RWPE2 (cell line): ENCODE measurements at places on chromosomes 13 and 19.

- no peak for DNase-seq
Observed at GRCh38 chr13:97948041-97948440, 5.4 kb upstream of the IPO5 start.

DNA sequence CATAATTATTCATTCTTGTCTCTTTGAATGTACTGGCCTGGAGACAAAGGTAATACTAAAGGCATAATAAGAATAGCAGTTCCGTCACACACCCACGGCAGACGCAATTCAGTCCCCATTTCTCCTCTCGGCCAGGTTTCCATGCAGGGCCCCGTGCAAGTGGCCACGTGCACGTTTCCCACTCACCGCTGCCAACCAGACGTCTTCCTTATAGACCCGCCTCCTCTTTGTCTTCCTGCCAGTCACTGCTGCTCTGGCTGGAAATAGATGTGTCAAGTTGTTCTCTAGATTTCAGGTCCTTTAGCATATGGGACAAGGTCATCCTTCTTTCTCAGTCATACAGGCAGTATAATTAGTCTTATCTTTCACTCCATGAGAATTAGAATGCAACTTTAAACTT, 204.3 kb downstream of the SUCLA2 start:
- no peak for DNase-seq

DNA sequence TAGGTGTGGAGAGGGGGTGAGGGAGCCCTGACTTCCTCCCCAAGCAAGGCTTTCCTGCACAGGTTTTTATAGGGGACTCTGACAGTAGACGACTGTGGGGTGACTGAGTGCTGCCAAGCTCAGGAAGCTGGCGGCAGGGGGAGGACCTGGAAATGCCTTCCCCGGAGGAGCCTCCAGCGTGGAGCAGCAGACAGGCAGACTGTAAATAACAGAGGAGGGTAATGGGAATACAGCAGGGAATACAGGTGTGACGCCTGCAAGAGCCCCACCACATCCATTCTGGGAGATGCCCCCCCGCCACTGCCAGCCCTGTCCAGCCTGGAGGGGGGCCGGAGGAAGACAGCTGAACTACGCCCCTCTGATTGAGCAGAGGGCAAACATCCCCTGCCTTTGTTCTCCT, 190.4 kb downstream of the UQCRFS1 start:
- no peak for DNase-seq

GRCh38 chr13:97372936-97373335, 61.0 kb upstream of the RAP2A start:
- no peak for DNase-seq

- no peak for DNase-seq
Observed at GRCh38 chr13:26411206-26411605, 146.3 kb upstream of the WASF3 start.

DNA sequence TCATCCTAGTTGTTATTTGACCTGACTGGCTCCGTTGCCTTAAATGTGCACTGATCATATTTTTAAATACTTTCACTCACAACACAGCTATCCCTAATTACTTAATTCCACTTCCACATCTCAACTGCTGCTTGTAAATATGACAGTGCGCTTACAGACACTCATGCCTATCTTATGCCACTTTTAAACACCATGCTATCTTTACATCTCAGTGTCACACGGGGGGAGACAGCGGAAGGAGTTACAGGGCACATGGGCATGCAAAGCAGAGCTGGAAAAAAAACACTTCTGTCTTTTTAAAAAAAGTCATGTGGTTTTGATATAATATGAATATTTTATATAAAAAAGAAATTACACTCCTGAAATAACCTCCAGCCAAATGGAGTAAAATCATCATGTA, 44.1 kb downstream of the SMAD9 start:
- no peak for DNase-seq

DNA sequence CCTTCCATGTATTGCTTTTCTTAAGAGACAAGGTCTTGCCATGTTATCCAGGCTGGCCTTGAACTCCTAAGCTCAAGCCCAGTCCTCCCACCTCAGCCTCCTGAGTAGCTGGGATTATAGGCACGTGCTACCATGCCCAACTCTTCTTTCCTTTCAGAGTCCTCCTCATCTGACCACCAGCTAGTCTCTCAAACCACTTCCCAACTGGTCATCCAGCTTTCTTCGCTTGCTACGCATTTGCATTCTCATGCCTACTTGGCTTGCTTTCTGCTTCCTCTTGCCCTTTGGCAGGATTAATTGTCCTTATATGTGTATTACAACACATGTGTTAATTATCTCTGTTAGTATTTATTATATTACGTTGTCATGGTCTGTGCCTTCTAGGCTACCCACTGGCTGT, 6.3 kb downstream of the GPR18 start:
- no peak for DNase-seq

DNA sequence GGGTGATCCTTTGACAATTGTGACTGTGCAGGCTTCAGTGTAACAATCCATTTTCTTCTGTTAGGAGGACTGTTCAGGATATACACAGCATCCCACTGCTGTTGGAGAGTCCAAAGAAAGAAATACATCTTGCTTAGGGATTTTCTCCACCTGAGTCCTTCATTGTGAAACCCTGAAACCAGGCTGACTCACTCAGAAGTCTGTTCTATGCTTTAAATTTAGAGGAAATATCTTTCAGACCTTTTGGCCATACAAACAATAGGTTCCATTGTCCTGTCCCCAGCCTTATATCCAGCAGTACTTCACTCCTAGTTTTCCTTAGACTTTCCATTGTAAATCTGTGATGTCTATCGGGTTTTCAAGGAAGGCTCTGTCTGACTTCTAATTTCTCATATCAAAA, 379.1 kb downstream of the SUCLA2 start:
- no peak for DNase-seq

- no peak for DNase-seq
Observed at GRCh38 chr13:29577136-29578051, 18.1 kb downstream of the SLC7A1 start.

GRCh38 chr13:25046274-25046984, 49.5 kb upstream of the PABPC3 start:
- DNase-seq, result no peak

GRCh38 chr13:76735641-76736040, 150.6 kb downstream of the KCTD12 start:
- DNase-seq, result no peak

DNA sequence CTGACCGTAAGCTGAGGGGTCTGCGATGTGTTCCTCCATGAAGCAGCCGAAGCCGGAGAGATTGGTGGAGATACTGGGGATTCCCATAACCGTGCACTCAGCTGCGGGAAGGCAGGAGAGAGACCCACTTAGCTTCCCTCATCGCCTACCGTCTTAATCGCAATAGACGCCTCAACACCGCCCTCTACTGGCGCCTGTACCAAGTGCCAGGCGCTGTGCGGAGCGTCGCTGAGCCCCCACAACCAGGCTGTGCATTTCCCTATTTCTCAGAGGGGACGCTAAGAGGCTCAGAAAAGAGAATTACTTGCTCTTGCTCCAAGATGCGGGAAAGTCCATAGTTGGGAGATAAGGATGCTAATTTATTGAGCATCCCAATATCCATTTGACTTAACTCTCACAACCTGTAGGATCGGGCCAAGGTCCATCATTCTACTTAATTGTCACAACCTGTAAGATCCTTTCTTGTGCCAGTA, 5.8 kb downstream of the FTL start:
- no peak for DNase-seq

- DNase-seq, result no peak
Observed at GRCh38 chr13:100131863-100132574, 43.1 kb downstream of the PCCA start.

GRCh38 chr13:98141509-98142379, 1.1 kb upstream of the FARP1 start:
- no peak for DNase-seq

DNA sequence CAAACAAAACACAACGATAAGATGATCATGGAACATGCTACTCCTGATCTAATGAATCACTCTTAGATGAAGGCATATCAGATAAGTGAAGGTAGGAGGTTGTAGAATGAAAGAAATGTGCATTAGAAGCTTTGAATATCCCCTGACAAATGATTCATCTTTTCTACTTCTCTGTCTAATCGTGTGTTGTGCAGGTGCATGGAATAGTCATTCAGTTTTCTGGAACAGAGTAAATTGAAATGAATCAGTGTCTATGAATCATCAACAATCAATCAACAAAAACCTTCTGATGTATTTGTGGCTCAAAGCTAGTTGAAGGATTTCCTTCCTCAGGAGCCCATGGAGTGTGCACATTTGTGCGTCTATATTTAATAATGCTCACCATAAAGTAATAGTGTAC, 1290.4 kb upstream of the PCDH20 start:
- no peak for DNase-seq

DNA sequence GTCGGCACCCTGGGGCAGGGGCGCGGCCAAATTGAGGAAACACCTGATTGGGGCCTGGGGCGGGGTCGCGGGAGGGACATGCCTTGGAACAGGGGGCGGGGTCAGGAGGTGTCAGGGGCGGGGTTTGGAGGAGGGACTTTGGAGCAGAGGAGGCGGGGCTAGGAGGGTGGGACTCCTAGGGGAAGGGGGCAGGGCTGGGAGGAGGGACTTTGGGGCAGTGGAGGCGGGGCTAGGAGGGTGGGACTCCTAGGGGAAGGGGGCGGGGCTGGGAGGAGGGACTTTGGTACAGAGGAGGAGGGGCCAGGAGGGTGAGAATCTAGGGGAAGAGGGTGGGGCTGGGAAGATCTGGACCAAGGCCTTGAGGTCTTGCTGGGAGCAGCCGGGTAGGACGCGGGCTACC, 21.9 kb downstream of the GRIN2D start:
- DNase-seq, result peak; percentile 91

GRCh38 chr13:106530171-106530851, 5.2 kb downstream of the EFNB2 start:
- DNase-seq, result no peak

DNA sequence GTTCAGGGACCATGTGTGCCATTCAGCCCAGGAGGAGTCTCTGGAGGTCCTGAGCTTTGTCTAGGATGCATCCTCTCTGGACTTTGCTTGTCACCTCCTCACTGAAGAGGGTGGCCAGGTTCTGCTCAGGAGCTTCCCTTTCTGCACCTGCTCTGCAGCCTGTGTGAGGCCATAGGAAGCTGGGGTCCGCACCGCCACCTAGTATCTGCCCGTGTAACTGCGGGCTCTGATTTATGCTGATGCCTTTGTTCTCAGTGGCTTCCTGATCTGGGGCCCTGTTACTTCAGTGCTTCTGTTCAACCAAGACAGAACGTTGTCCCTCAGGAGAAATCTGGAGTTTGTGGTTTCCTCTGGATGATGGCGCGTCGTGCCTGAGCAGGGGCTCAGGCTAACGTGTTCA, 15.5 kb downstream of the ZNF610 start:
- DNase-seq, result no peak

GRCh38 chr13:90622541-90622940, 724.9 kb upstream of the MIR17HG start:
- no peak for DNase-seq

DNA sequence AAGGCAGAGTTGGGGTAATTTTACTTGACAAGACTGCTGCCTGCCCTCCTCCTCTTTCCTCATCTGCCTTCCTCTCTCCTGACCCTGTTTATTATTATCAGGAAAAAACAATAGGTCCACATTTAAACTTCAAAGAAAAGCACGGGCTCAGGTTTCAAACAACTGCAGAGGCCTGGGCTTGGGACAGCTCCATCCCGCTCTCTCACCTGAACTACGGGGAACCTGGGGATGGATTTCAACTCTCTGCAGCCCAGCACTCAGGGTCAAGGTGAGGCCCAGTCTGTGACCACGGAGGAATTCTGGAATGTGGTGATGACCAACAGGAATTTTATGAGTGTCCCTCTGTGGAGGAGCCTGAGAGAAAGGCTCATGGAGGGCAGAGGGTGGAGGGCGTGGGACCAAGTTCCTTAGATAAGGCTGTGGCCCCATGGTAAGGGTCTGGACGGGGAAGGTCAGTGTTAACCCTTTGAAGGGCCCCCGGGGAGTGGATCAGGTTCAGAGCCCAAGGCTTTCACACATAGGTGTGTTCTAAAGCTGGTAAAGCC, 220.8 kb upstream of the MAB21L1 start:
- DNase-seq, result no peak

DNA sequence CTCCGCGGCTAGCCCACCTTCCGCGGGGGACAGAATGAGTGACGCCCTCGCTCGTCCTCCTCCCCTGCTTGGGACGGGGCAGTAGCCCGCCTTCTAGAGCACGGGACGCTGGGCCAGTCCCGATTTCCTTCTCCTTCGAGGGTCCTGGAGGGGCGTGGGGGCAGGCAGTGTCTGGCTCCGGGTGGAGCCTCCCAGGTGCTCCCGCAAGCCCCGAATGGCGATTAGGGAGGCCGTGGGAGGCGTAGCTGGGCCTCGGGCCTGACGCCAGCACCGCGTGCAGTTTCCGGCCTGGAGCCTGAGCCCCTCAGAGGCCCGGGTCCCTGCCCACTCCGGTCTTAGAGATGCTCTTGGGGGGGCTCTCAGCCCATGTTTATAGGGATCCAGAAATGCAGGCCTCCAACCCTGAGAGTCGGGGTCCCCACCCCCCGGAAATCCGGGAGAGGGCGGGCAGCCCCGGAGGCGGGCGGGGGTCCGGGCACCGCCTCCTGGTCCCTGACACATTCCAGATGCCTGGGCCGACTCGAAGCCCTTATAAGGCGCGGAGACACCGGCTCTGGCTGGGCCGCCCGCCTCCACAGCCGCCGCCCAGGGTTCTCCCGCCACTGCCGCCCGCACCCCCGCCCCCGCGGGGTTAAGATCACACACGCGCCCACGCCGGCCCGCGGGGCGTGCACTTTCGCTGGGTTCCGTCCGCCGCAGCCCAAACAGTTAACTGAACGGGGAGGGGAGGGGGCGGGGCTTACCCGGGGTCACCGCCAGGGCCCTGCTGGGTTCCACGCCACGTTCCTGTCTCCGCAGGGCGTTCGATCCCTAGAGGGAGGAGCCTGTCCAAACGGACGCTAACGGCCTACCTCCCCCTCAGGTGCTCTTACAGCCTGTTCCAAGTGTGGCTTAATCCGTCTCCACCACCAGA, 1.5 kb downstream of the MYADM start:
- DNase-seq, result peak; percentile 86

DNA sequence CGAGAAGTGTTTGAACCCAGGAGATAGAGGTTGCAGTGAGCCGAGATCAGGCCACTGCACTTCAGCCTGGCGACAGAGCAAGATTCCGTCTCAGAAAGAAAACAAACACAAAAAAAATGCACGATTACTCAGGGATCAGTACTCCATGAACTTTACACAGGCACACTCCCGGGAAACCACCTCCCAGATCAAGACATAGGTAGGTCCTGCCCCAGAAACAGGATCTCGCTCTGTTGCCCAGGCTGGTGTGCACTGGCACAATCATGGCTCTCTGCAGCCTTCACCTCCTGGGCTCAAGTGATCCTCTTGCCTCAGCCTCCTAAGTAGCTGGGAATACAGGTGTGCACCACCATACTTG, 11.2 kb downstream of the VASP start:
- no peak for DNase-seq

GRCh38 chr13:44237276-44237767, 136.3 kb upstream of the SERP2 start:
- no peak for DNase-seq
